ENCODE measurements at places on chromosomes 12 and 14.
A peak's percentile ranks its signal among the peaks of the same experiment; 100 is the strongest.

GRCh38 chr14:33611405-33612196 lies 339.3 kb downstream of the EGLN3 start:
- no peak for DNase-seq

- DNase-seq, result no peak
Measured at GRCh38 chr14:61585598-61586543, 109.4 kb upstream of the HIF1A start.

DNA sequence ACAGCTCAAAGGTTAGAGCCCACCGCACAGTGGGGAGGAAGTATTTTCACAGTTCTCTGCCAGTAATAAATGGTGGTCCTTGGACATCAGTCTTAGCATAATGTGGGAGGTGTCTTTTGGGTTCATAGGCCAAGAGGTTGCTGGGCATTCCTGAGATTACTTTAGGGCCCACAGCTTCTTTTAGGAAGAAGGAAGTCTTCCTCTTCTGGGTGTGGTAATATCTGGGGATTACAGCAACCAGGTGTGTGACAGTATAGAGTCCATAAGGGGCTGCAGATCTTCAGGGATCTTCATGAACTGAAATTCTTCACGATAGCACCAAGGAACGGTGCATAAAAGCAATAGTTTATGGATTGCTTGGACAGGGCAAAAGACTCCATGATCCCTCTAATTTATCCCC lies 56.2 kb upstream of the PTGR2 start:
- DNase-seq, result no peak

- no peak for DNase-seq
Measured at GRCh38 chr14:67426161-67426560, 14.2 kb upstream of the PLEK2 start.

DNA sequence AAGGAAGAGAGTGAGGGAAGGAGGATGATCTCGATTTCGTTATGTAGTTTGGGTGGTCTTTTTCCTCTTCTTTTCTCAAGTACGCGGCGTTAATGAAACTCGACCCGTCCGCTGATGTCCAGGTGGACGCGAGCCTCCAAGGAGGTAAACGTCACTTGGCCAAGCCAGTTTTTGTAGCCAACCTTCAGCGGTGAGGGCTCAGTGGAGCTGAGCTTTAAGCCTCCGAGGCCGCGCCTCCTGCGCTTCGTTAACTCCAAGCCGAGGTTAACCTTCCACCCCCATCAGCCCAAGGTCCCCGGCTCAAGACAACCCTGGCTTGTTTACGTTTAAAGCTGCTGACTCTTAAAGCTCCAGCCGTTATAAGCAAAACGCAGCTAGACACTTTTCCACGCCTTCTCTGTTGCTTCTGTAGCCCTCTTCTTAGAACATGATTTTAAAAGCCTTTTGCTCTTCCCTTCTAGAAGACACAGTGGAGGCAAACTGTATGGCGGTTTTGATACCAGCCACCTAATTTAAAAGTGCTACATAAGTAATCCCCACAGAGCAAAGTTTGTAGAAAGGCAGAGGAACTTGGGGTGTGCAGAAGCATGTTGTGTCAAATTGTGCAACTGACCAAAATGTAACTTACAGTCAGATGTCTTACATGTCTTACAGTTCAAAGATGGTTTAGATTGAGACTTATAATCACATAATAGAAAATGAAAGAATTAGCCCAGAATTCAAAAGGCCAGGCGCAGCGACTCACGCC lies 923 bp upstream of the ITPR2 start:
- DNase-seq, result peak; percentile 12

DNA sequence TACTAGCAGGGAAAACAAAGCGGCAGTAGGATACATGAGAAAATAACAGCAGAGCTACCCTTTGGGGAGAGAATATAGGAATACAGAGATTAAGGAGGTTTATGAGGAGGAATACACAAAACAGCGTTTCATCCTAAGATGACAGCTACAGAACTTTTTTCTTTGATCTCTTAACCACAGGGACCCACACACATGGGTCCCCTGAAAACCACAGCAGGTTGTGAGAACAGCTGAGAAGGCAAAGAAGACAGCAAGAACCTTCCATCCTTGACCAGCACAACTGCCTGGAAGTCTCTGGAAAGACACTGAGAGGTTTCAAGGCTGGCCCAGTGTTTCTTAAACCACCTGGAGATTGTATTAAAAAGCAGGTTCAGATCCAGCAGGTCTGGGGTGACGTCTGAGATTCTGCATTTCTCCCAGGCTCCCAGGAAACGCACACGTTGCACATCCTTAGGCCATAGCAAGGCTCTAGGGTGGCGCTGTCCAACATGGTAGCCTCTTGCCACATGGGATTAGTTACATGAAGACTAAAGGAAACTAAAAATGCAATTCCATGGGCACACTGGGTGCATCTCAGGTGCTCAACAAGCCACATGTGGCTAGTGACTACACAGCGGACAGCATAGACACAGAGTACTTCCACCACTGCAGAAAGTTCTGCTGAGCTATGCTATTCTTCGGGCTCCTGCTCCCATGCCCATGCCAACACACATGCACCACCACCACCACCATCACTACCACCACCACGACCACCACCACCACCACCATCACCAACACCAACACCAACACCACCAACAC lies 92.3 kb downstream of the FOXN3 start:
- DNase-seq, result no peak

- no peak for DNase-seq
Measured at GRCh38 chr12:3191450-3191849, 114.3 kb downstream of the TSPAN9 start.

DNA sequence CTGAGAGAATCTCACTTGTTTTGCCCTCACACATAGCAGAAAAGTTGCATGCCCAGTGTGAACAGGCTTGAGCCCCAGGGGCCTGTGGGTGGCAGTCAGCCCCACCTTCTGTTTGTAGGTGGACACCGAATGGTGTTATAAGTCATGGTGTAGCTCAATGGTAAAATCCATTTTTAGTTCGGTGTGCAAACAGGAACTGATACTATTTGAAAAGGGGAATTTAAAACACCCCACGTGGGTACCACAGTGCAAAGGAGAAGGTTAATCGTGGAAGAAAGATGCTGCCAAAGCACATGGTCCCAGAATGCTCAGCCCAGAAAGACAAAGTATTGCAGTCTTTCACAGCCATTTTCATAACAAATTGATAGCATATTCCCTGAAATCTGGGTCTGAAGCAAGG lies 71.8 kb upstream of the GZMB start:
- no peak for DNase-seq

DNA sequence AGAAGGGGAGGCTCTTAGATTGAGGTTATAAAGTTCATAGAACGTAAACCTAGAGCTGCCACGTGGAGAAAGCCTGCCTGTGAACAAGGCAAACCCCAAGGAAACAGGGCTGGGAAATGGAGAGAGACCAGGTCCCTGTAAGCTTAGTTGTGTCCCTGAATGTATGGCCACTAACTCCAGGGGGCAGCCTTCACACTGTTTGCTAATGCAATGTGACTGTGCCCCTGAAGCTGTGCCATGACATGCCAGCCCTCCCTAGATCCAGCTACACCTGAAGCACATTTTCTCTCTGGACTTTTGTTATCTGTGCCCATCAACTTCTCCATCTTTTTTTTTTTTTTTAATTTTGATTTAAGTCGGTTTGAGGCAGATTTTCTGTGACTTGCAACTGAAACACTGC lies 60.6 kb upstream of the TMCC3 start:
- no peak for DNase-seq

- no peak for DNase-seq
Measured at GRCh38 chr12:6295094-6295811, 15.2 kb upstream of the PLEKHG6 start.

- peak; percentile 55 for DNase-seq
Measured at GRCh38 chr14:92686900-92687427, 61.5 kb downstream of the LGMN start.

- DNase-seq, result no peak
Measured at GRCh38 chr12:101939856-101940265, 62.5 kb downstream of the DRAM1 start.

GRCh38 chr12:114319422-114319821 lies 86.5 kb downstream of the TBX5 start:
- DNase-seq, result no peak

GRCh38 chr12:125355614-125356013 lies 290.4 kb downstream of the AACS start:
- DNase-seq, result no peak

DNA sequence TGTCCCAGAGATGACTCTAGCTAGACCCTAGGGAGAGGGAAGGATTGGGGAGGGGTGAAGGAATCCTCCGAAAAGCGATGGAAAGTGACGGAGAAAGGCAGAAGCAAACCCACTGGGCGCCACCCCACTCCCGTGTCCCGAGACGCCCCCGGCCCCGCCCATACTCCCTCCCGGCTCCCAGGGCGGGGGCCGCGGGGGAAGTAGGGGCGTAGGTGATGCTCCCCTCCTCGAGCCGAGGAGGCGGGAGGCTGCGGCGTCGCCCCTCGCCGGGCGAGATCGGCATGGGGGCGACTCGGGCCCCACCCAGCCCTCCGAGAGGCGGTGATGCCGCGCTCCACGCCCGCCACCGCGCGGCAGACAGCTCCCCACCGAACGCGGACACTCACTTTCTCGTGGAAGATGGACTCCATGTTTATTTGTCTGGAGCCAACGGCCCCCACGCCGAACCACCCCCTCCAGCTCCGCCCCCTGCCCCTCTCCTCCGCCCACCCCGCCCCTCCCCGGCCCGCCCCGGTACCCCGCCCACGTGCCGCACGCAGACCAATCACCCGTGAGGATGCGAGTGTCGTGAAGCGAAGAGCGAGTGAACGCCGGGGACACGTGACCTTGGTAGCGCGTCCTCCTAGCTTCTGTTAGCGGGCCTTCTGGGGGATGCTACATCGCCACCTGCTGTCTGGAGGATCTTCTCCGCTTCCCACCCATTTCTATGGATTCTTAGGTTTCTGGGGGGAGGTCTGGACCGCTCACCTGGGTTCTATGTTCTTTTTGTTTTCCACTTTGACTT lies at the start of gene ATXN3:
ATXN3 (minus strand) TSS at position 440 of the 784 bp plus-strand sequence; CDS start at position 410, 30 bp downstream.
- peak; percentile 90 for DNase-seq

DNA sequence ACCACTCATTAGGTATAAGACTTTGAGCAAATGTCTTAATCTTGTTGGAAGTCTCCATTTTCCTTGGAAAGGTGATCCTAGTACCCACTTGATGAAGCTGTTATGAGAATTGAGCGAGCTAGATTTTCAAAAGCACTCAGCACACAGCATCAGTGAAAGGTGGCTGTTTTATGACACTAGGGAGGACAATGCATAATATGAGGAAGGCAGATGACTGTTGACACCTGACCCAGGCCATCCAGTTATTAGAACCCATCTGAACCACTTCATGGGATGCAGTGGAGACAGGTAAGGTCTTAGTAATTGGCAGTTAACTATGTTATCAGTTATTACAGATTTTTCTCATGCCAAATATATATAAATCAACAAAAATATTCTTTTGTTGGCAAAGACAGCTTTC lies 369.9 kb upstream of the PDE3A start:
- no peak for DNase-seq

- DNase-seq, result no peak
Measured at GRCh38 chr14:51957950-51958349, 31.4 kb upstream of the RTRAF start.

DNA sequence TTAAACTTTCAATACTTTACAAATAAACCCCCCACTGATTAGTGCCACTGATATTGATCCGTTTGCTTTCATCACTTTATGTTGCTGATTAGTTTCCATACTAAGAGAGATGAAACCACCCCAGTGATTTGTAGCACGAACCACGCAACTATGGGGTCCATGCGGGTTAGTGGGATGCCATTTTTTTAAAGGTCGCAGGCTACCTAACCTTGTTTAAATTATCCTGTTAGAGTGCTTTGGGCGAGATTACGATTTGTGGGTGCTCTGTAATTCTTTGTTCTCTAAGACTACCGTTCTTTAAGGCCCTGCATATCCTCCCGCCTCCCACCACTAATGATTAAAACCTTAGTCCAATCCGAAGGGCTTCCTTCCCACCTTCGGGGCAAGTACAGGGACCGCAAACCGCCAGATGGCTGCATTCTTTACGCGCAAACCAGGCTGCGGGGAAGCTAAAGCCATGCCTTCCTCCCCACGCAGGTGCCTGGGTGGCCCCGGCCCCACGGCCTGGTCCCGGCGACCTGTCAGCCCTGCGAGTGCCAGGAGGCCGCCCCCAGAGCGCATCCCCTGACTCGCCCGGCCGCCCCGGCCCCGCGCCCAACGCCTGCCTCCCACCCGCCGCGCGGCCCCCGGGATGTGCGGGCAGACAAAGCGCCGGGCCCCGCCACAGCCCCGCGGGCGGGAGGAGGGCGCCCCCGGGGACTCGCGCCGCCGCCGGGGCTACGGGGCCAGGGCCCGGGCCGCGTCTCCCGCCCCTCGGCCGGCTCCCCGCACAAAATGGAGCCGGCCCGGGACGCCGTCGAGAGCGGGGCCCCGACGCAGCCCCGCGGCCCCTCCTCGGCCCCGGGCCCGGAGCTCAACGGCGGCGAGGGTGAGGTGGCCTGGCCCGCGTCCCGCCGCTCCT lies 759 bp downstream of the NFYB start:
- peak; percentile 32 for DNase-seq

GRCh38 chr14:101008631-101009336 lies 105.3 kb upstream of the RTL1 start:
- no peak for DNase-seq

DNA sequence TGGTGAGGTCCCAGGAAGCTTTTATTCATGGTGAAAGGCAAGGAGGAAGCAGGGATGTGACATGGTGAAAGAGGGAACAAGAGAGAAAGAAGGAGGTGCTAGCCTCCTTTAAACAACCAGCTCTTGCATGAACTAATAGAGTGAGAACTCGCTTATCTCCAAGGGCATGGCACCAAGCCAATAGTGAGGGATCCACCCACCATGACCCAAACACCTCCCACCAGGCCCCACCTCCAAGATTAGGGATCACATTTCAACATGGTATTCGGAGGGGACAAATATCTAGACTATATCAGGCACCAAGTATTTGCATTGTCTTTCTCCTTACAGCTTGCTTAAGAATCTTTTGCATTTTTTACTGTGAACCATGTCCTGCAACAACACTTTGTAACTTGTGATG lies 91.9 kb upstream of the DHRS4 start:
- DNase-seq, result no peak

DNA sequence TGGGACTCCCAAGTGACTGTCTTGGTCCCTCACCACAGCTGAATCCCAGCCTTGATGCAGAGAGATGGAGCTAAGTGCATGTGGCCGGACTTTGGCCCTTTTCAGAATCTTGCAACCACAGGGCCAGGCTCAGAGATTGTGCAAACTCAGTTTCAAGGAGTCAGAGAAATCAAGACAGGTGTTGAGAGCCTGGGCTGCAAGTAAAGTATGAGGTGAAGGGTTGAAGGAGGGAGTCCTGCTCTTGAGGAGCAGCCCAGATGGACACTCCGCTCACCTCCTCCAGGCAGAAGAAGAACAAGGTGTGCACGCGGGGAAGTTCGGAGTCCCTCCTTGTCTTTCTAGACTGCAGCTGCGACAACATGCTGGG lies 6.3 kb upstream of the BMP4 start:
- no peak for DNase-seq

Data from stimulated activated CD8-positive, alpha-beta memory T cell treated with anti-CD3 and anti-CD28 coated beads, Interleukin-12 subunit alpha, Interleukin-12 subunit beta, amount 100 ng/mL, for 4 hours (primary cell).